Stimulated activated CD8-positive, alpha-beta memory T cell treated with anti-CD3 and anti-CD28 coated beads, Interleukin-4, amount 100 ng/mL, for 1 hour (primary cell): ENCODE measurements at places on chromosomes 2 and 18.

GRCh38 chr2:55779459-55780421, 86.1 kb upstream of the PNPT1 start:
- no peak for DNase-seq

- DNase-seq: no peak
Measured at GRCh38 chr2:228698963-228699362, 517.5 kb upstream of the SPHKAP start.

DNA sequence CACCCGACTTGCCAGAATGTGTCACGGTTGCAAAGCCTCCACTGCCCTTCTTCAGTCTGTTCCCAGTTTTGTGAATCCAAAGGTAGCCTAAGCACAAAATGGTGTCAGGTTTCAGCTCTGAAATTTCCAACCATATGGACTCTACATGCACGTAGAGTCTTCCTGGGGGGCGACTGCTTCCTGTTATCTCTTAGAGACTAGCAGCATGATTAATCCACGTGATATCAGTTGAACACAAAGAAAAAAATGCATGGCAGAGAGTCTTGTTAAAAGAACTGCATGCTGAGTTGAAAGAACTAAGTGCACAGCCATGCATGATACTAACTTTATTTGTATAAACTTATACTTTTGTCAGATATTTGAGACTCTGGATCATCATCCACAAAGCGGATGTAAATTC, 404.4 kb downstream of the SOCS6 start:
- no peak for DNase-seq

GRCh38 chr2:167758292-167758691, 489.1 kb downstream of the STK39 start:
- no peak for DNase-seq

- DNase-seq: no peak
Measured at GRCh38 chr2:238320648-238321281, 447 bp downstream of the TRAF3IP1 start.
